ENCODE measurements at places on chromosomes 7 and 10. TPM values are rescaled to one million over a fixed set of nuclear protein-coding genes. Genes with fewer than 3 reads are reported as not detected.
A peak's percentile ranks its signal among the peaks of the same experiment; 100 is the strongest.

FANK1 gene
- 0.59 TPM for total RNA-seq

SEMA3E gene
- 0.96 TPM for total RNA-seq

MOGAT3 gene
- not detected for total RNA-seq

GRCh38 chr10:91607646-91608403 lies 25.0 kb downstream of the PPP1R3C start:
- no peak for DNase-seq

GRCh38 chr10:92699518-92700381 lies 10.0 kb downstream of the HHEX start:
- peak; percentile 48 for DNase-seq
